Kidney capillary endothelial cell (primary cell): ENCODE measurements at places on chromosomes 3 and 15.

GRCh38 chr15:66901336-66902100 lies 163.9 kb upstream of the SMAD3 start:
- DNase-seq = peak; percentile 47

DNA sequence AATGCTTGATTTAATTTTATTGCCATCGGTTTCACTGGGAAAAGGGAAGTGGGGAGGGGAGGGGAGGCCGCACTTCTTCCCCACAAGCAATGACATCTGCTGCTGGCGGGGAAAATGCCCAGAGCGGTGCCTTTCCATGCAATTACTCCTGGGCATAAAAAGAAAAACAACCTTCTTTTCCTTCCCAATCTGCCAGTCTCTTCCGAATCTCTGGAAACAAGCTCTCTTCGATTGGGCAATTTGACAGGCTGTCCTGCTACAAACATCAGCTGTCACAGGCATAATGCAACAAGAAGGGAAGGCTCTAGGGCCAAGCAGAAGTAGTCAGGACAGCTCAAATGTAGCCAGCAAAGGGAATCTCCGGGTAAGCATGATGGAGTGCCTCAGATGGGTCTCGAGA lies 93.4 kb upstream of the STRIT1 start:
- DNase-seq = no peak

GRCh38 chr15:40875991-40876730 lies 2.1 kb upstream of the RHOV start:
- no peak for DNase-seq

- peak; percentile 44 for DNase-seq
These were observed 78.1 kb upstream of the RNF7 start for GRCh38 chr3:141659821-141660613.

- peak; percentile 1 for DNase-seq
These were observed 84.5 kb upstream of the SYNPR start for GRCh38 chr3:63193647-63194046.

- DNase-seq = no peak
These were observed 118.9 kb upstream of the ARRDC4 start for GRCh38 chr15:97841558-97841957.

DNA sequence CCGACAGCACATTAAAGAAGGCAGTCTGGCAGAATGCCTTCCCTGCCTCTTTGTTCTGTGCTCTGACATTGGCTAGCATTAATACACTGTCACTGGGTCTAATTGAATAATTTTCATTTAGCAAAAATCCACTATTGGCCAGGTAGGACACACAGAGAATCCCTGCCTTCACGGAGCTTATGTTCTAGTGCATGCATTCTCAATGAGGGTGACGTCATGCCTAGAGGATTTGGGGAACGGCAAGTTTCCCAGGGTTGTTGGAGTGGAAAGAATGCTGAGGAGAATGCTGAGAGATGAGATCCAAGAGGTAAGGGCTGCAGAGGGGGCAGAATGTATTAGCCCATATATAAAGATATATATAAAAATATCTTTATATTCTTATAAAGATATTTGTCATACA lies 284.7 kb downstream of the ERC2 start:
- DNase-seq = no peak

DNA sequence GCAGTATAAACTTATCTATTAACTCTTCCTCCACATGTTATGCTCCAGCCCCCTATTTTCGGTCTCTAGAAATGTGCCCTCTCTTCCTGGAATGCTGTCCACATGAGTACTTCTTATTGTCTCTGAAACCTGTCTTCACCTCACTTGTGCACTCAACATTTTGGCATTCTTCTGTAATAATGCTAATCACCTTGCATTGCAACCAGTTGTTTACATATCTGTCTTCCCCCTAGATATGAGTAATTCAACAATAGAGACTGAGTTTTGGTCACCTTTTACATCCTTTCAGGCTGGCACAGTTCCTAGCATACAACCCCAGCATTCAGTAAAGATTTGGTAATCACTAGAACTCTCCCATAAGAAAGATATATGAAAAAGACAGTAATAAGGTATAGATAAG lies 17.2 kb downstream of the CCDC80 start:
- no peak for DNase-seq

GRCh38 chr3:100316641-100317069 lies 17.9 kb upstream of the NIT2 start:
- peak; percentile 37 for DNase-seq

- no peak for DNase-seq
These were observed 161.1 kb downstream of the CACNA2D3 start for GRCh38 chr3:54283470-54283869.

GRCh38 chr15:69421498-69421897 lies 7.3 kb downstream of the KIF23 start:
- DNase-seq = no peak

DNA sequence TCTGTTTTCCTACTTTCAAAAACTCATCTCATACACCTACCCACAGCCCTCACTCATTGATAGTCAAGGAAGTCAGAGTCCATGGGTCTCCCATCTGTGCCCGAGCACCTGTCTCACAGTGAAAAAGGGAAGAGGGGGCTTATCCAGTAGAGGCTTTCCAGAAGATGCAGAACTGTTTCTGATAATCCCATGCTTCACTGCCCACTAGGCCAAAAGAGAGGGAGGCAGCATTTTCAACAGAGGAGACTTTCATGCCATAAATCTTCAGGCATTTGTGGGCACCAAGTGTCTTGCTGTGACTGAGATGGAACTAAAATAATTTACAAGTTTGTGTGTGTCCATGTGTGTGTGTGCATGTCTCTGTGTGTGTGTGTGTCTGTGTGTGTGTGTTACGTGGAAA lies 117.9 kb upstream of the PHLDB2 start:
- no peak for DNase-seq

DNA sequence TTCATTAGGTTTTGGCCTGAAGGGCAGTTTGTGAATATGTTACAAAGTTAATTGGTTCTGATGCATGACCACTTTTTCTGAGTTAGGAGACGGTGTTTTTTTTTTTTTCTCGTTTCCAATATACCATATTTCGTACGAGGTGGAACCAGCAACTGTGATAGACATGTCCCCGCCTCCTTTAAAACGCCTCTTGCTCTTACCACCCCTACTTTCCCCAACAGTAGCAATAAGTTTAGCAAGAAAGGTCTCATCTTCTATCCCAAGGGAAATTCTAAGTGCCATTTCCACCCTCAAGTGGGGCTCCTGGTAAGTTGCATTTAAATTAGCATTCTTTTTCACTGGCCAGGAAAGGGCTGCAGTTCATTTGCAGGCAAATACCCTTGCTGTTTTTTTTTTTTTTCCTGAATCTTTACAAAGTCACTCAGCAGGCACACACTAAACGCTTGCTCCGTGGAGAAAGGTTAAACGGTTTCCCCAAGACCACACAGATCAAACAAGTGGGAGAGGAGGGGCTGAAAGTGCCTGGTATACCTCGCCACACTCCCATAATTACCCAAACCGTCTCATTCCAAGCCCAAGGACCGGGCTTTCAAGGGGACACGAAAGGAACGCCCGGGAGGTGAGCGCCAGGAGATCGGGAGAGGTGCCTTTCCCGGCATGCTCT lies 39.5 kb upstream of the MGA start:
- DNase-seq = no peak

DNA sequence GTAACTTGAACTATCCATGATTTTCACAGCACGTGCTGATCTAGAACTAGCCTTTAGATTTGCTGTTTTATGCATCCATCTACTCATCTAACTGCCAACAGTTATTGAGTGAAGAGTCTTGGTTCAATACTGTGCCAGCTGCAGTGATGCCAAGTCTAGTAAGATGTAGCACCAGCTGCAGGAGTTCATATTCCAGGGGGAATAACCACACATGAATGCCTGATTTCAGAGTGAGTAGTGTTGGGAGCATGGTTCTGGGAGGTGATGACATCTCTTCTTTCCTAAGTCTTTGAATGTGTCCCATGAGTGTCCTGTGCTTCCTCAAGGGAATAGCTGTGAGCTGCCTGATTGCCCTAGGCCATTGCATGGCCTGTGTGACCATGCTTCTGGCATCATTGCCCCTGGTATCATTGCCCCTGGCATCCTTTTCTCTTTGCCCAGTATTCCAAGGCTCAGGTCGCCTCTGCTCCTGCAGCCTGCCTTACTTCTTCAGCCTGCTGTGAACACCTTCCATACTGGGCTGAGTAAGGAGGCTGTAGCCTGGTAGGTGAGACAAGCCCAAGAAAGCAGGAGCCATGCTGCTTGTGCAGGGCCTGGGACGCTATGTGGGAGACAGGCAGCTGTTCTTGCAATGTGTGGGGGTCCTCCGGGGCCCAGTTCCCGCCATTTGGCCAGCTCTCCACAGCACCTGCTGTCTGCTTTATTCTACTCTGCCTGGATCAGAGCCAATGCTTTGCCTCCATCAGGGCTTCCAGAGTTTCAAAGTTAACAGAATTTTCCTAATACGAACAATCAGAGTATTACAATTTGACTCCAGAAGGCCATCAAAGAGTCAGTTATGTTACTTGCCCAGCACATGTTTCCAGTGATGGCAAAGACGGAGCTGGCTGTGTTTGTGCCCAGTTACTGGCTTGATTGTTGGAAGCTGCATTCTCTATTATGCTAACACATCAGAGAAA lies 73.2 kb downstream of the CLSTN2 start:
- DNase-seq = no peak

GRCh38 chr15:56468401-56468800 lies 3.5 kb upstream of the MNS1 start:
- DNase-seq = no peak

- DNase-seq = no peak
These were observed 46.7 kb downstream of the TOP2B start for GRCh38 chr3:25618028-25618427.

- DNase-seq = no peak
These were observed 69.8 kb downstream of the TNFAIP8L3 start for GRCh38 chr15:51024735-51025453.

- DNase-seq = no peak
These were observed 123.1 kb downstream of the ZMAT3 start for GRCh38 chr3:178948546-178948945.

- no peak for DNase-seq
These were observed 18.3 kb downstream of the PLCD1 start for GRCh38 chr3:38011111-38011510.

- no peak for DNase-seq
These were observed 134.4 kb upstream of the DAZL start for GRCh38 chr3:16739541-16740105.

DNA sequence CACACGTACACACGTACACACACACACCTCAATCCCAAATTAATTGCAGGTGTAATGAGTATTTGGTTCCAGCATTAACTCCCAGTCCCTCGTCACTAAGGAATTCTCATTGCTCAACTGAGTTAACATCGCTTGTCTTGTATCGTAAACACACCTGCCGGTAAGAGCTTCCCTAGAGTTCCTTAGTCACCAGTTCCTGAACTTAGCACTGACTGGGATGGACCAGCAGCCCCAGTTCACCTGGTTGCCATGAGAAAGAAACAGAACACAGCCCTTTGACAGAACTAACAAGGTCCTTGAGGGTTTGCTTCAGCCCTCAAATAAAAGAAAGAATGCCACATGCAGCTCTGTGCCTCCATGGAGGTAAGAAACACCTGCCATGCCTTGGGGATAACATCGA lies 66.3 kb upstream of the SLCO3A1 start:
- no peak for DNase-seq

DNA sequence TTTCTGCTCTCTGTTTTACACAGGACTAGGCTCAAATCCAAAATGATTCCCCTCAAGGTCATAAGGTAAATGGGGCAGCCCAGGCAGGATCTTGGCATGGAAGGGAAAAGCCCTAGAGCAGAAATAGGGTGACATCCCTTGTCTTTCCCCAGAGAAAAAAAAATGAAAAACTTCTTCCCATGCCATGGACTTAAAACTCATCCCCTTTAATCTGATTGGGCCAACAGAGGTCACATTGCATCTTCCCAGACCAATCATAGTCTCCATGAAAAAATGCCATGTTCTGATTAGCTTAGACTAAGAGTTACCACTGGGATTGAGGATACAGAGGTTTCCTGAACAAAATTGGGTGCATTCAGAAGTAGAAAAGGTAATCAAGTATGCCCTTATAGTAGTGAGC lies 241.3 kb upstream of the LRTM1 start:
- DNase-seq = no peak

- peak; percentile 77 for DNase-seq
These were observed 13.3 kb upstream of the ATP13A5 start for GRCh38 chr3:193391902-193392301.

GRCh38 chr3:132038198-132038825 lies 3.5 kb upstream of the CPNE4 start:
- peak; percentile 22 for DNase-seq

DNA sequence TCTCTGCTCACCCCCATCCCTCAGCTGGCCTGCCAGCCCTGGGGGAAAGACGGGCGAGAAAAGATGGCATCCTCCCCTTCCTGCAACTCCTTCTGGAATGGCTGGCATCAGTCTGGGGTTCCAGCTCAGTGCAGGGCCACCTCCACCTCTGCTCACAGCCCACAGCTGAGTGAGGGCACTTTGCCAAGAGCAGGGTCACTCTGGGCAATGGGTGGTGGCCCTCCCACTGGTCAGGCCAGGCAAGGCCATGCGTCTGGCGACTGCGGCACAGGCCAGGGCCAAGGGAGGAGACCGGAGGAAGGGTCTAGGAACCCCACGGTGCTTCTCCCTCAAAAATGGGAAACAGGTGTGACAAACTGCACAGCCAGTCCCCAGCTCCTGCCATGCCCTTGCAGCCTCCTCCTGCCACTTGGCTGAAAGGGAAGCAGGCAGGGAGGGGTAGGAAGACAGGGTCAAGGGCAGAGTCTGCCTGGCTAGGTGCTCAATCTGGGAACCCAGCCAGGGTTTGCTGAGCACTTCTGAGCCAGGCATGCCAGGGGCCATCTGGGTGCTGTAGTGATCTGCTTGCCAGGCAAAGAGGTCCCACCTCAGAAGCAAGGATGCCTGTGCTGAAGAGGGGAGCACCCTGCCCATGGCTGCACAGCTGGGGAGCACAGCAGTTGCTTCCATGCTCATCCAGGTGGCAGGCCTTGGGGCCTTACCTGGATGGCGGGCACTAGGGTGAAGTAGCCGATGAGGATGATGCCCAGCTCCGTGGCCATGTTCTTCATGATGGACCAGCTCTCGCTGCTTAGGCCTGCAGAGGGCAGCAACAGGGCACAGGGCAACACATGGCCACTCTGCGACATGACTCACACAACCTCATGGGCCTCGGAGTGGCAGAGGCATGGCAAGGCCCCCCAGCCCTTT lies 41.2 kb downstream of the PTPN23 start:
- no peak for DNase-seq

DNA sequence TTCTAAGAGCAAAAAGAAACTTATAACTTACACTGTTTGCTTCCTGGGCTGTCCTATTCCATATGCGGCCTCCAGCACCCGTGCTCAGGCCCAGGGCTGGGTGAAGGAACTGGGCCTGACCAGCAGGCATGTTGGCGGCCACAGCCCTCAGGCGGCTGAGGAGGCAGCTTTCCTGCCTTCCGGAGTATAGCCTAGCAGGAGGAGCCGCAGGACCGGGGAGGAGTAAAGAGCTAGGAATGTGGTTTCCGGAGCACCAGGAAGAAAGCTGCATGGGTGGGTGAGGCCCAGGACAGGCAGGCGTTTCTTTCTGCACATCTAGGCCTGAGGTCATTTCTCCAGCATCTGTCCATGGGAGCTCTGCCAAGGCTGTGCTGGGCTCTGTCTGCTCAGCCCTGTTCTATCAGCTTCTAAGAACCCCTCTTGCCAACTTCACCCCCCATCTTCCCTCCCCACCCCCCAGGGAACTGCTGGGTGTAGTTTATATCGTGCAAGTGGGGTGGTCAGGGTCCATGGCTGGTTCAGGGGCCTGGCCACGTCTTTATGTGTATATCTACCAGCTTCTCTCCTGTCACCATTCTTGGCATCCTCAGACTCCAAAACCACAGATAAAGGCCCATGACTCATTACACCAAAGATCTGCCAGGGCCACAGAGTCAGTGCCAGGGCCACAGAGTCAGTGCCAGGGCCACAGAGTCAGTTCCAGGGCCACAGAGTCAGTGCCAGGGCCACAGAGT lies 7.8 kb upstream of the KIF7 start:
- peak; percentile 85 for DNase-seq
